NCI-H774 (cell line): ENCODE measurements at places on chromosomes 7 and 10.

DNA sequence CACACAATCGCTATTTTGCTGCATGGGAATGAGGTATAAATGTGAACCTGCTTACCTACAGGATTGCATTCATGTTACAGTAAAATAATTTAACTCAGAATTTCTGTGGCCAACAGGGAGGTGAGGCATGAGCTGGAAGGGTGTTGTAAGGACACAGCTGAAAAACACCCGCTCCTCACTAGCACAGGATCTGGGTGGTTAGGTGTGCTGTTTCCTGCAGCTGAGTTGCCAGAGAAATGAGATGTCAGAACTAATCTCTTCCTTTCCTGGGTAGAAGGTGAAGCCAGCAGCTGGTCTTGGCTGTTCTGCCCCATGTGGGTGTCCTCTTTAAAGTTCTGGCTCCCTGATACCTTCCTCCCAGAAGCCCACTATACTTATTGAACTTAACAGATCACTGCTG is 39.0 kb upstream of the ZNF438 start:
- no peak for DNase-seq

- DNase-seq, result no peak
These were observed 55.3 kb downstream of the KIF5B start for GRCh38 chr10:32000937-32001336.

GRCh38 chr7:155020996-155021395 is 18.1 kb upstream of the PAXIP1 start:
- no peak for DNase-seq

- no peak for DNase-seq
These were observed 326.0 kb downstream of the RPS24 start for GRCh38 chr10:78359640-78360091.

GRCh38 chr10:67722113-67722512 is 26.1 kb upstream of the CTNNA3 start:
- DNase-seq, result no peak

DNA sequence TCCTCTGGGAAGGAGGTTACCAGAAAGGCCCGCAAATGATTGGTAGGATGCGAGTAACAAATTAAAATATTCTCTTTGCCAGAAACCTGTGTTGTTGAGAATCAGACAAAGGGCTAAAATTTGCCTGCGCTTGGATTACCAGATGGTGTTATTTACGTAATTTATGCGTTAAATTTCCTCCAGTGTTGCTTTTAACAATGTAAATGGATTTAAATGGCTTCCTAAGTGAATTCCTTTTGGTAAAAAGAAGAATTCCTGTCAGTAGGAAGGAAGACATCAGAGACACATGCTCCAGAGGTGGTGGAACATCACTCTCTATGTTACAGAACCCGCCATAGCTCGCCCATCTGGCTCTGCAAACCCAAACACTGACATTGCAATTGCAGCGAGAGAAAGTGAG is 520.6 kb downstream of the GALNT17 start:
- no peak for DNase-seq

GRCh38 chr7:44749992-44750391 is 1.3 kb downstream of the ZMIZ2 start:
- DNase-seq, result no peak

- no peak for DNase-seq
These were observed 37.1 kb downstream of the CXCL12 start for GRCh38 chr10:44347609-44348400.

- DNase-seq, result no peak
These were observed 34.3 kb downstream of the TPST1 start for GRCh38 chr7:66239467-66239856.

GRCh38 chr7:27575613-27576012 is 87.1 kb downstream of the HIBADH start:
- DNase-seq, result no peak

- no peak for DNase-seq
These were observed 34.1 kb downstream of the ZRANB1 start for GRCh38 chr10:124975977-124976514.

DNA sequence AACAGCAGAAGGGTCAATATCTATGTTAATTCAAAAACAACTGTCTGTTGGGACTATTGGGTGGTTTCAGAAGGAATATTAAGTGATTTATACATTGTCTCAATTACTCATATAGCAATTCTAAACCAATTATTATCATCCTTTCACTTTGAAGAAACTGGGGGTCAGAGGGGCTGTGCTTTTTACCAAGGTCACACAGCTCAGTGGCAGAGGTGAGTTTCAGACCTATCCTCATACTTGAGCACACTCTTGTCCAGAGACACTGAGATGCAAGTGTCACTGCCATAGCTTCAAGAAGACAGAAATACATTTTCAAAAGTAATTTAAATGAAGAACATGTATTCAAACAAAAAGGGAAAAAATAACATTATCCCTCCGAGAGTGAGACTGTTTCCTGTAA is 195.3 kb downstream of the ARL4A start:
- no peak for DNase-seq

DNA sequence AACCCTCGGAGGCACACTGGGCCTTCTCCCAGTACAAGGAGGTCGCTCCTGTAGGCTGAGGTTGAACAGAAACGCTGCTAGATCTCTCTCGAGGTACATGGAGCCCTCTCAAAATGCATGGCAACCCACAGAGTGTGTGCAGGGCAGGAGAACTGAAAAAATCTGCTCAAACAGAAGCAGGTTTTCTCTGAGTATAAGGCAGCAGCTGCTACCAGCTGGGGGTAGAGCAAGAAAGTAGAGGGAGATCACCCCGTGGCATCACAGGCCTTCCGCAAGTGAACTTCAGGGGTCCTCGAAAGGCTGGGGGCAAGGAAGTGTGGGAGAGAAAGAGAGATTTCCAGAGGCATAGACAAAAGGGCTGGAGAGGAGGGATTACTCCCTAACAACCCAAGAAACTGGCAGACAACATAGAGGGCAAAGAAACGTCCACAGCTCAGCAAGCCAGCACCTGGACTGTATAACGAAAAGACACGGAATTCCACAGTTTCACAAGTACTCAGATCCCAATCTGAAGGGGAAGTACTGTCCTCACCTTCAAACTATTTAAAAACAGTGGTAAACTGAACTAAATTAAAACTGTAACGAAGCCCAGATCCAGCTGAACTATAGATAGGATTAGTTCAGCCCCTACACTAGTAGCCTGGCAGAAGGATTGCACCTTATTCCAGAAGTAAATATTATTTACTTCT is 299.2 kb downstream of the IPMK start:
- DNase-seq, result no peak

DNA sequence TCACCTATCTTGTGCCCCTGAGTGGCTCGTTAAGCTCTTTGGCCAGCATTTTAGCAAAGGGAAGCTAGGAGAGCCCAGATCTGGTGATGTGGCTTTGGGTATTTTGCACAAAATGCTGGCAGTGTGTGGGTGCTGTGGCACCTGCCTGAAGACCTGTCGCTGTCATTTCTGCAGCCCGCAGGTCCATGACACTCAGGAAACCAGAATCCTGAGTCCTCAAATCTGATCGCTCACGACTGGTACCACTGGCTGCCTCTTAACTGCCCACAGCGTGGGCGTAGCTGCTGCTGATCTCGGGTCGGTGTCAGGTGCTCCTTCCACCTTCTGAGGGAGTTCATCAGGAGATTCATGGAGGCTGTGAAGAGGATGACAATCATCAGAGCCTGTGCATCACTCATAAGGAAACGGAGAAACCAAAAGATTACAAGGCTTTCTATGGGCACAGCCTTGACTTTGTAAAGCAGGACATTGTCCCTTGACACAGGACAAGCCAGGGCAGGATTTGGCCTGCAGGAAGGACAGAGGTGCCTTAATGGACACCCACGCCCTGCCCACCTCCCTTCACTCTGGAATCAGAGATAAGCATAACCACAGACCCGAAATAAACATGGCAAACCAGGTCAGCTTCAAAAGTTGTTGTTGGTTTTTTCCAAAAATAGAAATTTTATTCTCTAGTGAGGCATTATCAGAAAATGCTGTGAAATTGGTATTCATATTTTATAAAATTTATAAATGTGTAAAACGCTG is 71.0 kb upstream of the STK17A start:
- DNase-seq, result no peak

- no peak for DNase-seq
These were observed 27.7 kb downstream of the PPP2R2D start for GRCh38 chr10:131928248-131929095.

DNA sequence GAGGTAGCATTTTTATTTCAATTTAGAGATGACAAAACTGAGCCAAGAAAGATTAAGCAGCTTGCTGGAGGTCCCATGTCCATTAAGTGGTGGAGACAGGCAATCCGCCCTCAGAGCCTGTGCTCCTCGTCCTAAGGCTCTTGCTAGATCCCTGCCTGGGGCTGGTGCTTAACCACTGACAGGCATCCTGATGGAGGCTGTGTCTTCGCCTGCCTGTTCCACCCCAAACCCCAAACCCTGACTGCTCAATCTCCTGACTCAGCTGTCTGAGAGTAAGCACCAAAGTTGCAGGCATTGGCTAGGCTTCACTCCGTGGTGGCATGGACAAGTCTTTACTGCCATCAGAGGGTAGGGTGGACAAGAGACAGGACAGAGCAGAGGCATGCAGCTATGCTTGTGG is 209.4 kb downstream of the POU6F2 start:
- DNase-seq, result no peak

DNA sequence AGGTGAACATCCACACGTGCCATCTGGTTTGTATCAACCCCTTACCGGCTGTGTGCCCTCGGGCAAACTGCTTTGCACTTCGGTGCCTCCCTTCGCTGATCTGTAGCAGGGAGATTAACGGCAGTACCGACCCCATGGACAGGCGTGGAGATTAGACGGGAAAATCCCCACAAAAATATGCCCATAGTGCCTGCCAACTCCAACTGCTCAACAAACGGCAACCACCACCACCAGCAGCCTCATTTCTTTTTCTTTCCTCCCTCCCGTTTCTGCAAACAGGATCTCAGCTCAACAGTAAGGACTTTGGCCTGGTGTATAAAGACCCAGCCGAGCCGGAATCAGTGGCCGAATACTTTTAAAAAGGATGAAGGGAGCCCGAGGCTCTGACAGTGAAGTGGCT is 31.0 kb downstream of the CHST15 start:
- no peak for DNase-seq

DNA sequence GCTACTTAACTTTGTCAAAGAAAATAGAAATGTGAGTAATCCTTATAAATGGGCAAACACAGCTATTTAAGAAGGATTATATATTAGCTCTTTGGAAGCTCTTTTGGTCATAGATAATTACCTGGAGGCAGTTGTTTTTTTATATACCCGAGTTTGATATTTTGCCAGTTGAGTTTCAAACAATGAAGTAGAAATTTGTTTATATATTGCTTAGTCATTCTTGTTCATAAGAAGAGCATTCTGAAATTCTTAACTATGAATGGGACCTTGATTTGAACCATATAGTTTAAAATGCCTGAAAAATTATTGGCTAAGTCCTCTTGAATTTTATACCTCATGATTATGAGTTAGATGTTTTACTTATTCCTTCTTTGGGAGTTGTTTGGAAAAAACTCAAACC is 36.4 kb downstream of the MINPP1 start:
- DNase-seq, result no peak

GRCh38 chr7:131692131-131692960 is 135.9 kb upstream of the PODXL start:
- DNase-seq, result peak; percentile 52

- DNase-seq, result no peak
These were observed 12.1 kb upstream of the KPNA7 start for GRCh38 chr7:99219985-99220384.

- no peak for DNase-seq
These were observed 74.5 kb downstream of the LANCL2 start for GRCh38 chr7:55439627-55440026.

GRCh38 chr7:32094516-32094915 is 24.3 kb upstream of the PDE1C start:
- no peak for DNase-seq

- no peak for DNase-seq
These were observed at the start of gene GSDME for GRCh38 chr7:24757353-24758275. Gene GSDME (minus strand): TSS chr7:24757464. CDS start chr7:24749774, 7,690 bp downstream.

DNA sequence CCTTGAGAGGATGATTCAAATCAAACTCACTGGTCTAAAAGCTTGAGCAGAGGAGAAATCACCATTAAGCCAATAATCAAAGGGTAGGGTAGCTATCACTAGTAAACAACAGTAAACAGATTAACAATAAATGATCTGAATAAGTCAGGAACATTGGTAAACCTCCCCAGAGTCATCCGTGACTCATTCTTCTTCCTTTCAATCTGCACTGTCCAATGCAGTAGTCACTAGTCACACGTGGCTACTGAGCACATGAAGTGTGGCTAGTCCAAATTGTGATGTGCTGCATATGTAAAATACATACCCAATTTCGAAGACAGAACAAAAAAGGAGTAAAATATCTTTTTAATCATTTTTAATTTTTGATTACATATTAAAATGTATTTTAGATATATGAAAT is 64.0 kb downstream of the ERCC6 start:
- no peak for DNase-seq

DNA sequence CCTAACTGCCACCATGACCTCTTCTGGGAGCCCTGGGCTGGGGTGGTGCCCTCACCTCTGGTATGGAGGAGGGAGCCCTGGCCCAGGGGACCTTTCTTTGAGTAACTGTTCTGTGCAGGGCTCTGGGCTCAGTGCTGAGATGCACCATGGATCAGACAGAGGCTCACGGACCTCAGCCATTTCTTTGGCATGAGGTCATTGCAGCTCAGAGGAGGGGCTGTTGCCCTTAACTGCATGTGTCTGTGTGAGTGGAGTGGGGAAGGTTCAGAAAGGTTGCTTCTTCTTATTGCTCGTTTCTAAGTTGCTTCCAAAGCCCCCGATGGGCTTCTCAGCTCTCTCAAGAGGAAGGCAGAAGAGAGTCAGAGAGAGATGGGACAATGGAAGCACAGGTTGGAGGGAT is 233.9 kb downstream of the RPS24 start:
- no peak for DNase-seq

DNA sequence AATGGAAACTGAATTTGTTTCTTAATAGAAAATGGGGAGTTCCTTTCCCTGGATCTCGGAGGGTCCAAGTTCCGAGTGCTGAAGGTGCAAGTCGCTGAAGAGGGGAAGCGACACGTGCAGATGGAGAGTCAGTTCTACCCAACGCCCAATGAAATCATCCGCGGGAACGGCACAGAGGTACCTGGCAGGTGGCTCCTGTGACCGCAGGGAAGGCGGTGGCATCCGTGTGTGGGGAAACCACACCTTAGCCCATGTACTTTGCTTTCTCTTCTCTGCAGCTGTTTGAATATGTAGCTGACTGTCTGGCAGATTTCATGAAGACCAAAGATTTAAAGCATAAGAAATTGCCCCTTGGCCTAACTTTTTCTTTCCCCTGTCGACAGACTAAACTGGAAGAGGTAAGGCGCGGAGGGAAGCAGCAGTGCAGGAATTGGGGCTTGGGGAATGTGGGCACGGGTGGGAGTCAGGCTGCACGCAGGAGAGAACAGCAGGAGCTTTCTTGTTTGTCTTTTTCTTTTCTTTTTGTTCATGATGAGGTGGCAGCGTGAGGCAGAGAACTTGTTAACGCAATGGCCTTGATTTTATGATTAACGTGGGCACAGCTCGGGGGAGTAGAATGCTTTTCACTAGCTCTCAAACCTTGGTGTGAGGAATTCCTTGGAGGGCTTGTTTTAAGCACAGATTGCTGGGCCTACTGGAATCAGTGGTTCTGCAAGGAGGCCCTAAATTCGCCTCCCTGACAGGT is 12.8 kb downstream of the HKDC1 start:
- DNase-seq, result no peak
